GM03348 (cell line): ENCODE measurements at places on chromosomes 4 and X.

- no peak for DNase-seq
Measured at GRCh38 chr4:16261313-16261878, 35.1 kb upstream of the TAPT1 start.

GRCh38 chr4:2194496-2194895, 47.4 kb downstream of the HAUS3 start:
- no peak for DNase-seq

- peak; percentile 44 for DNase-seq
Measured at GRCh38 chr4:7193030-7193958, 956 bp downstream of the SORCS2 start.

DNA sequence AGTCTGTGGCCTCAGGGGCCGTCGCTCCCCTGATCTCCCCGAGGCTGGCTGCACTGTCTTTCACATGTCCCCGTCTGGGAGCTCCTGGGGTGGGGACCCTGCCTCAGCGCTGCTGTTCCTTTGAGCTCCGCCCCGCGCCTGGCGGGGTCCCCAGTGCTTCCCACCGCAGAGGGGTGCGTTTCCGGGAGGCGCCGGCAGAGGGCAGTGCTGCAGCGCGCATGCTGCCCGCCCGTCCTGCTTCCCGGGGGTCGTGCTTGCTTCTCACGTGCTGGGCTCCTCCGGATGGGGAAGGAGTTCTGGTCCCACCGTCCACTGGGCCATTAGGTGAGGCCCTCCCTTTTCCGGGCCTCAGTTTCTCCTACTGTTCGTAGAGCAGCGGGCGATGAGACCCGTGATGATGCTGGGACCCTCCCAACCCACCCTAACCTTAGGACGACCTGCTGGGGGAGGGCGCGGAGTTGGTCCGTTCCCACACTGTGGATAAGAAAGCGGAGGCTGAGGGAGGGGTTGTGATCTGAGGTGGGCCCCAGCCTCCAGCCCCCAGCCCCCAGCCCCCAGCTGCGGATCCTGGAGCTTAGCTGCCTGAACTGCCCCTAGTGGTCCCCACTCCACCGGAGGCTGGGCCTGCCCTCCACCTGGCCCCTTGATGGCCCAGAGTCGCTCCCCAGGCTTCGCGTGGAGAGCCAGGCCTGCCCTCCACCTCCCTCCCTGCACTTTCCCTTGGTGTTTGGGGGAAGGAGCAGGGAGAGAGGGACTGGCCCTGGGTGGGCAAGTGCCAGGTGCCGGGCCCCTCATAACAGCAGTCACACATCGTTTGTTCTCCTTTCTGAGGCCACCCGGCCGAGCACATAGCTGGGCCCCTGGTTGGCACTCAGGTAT, 15.3 kb downstream of the CPZ start:
- peak; percentile 83 for DNase-seq

DNA sequence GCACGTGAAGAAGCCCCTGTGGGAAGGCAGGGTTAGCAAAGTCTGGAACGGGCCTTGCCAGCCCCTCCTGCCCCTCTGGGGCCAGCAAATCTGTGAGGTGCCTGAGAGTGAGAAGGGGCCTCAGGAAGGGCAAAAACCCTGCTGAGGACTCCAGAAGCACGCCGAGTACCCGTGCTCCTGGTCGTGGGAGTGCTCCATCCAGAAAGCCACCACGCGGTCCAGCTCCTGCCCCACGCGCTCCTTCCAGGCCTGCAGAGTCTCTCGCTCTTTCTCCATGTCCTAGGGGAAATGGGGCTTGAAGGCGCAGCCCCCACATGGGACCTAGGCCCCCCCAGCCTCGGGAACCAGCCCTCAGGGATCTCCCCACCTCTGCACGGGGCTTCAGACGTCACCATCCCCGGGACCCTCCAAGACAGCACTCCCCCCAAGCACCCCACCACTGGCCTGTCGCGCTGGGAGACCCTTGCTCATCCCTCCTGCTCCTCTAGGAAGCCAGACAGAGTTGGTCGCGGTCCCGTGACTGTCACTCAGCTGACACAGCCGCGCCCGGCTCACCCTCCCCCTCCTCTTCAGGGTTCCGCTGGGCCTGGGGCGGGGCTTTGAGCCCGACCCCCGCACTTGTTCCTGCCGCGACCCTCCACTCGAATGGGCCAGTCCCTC, at the start of gene RENBP:
Gene RENBP (minus strand): TSS at position 504 of the 660 bp plus-strand sequence. CDS start 33 bp downstream, at position 471.
- DNase-seq = peak; percentile 25

- DNase-seq = no peak
Measured at GRCh38 chr4:180512801-180513475, 1730.3 kb upstream of the TENM3 start.

DNA sequence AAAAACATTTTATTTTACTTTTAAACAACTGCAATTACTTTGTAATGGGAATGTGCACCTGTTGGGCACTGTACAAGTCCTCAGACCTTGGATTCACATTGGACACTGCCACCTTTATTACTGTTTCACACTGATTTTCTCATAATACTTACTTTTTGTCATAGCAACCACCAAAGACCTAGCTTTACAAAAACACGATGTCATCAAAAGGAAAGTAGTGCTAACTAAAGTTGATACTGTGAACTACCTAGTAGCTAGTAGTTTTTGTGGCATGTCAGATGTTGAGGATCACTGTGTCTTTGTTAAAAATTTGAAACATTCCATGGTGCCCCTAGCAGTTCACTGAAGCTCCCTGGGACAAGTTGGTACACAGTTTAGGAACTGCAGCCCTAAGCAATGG, 62.9 kb upstream of the HOPX start:
- DNase-seq = no peak
